Activated CD4-positive, alpha-beta T cell treated with anti-CD3 and anti-CD28 coated beads, Interleukin-2, amount 50 U/mL, for 24 hours (primary cell): ENCODE measurements at places on chromosomes 11 and 22.

DNA sequence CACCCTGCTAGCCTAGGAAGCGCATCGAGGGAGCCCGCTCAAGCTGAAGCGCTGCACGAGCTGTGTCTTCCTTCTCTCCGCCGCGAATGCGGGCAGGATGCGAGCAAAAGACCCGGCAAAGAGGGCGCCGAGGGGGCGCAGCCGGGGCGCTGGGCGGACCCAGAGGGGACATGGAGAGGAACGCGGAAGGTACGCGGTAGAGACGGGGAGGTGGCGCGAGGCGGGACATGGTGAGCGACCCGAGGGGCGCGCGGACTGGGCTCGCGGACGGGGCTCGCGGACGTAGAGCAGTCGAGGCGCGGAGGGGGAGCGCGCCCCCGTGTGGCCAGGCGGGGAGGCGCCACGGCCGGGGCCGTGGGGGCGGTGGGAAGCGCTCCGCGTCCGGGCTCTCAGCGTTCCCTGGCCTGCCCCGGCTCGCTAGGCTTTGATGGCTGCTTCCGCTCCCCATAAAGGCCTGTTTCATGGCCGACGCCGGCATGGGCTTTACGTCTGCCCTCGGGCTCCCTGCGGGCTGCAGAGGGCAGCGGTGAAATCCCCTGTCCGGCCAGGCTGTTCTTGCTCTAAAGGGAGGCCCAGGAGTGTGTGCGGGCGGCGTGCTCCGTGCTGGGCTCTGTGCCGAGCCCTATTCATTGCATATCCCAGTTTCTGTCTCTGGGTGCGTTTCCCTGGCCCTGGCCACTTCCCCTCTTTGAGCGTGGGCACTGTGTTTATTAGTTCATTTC is 31.2 kb upstream of the TRIM29 start:
- no peak for DNase-seq

DNA sequence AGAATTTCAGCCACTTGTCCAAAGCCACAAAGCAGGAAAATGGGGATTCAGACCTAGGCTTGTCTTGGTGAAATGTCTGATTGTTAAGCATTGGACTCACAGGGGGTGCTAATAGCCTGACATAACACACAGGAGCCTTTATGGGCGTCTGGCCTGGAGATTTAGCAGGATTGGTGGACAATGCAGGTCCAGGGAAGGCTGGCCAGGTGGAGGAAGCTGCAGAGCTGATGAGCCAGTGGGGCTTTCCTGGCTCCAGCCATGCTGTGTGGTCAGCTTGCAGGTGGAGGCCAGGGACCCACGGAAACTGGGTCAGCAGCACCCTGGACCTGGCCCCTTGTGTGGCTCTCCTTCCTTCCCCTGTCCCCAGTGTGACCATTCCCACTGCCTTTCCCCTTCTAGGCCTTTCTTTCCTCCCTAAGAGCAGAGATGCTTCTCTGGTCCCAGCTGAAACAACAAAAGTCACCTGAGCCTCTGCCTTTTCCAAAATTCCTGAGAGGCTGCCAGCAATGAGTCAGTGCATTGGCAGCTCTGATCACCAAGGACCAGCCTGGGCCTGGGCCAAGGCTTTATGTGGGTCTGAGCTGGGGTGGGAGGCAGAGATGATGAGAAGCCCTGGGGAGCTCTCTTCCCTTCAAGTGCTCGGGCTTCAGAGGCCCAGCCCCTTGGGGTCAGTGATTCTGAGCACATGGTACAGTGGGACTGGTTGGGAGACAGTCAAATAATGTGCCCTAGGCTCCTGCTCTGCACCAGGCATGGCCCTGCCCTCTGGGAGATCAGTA is 85.2 kb downstream of the CCDC81 start:
- no peak for DNase-seq

GRCh38 chr22:39243439-39244135 is 1.2 kb downstream of the PDGFB start:
- DNase-seq = no peak

DNA sequence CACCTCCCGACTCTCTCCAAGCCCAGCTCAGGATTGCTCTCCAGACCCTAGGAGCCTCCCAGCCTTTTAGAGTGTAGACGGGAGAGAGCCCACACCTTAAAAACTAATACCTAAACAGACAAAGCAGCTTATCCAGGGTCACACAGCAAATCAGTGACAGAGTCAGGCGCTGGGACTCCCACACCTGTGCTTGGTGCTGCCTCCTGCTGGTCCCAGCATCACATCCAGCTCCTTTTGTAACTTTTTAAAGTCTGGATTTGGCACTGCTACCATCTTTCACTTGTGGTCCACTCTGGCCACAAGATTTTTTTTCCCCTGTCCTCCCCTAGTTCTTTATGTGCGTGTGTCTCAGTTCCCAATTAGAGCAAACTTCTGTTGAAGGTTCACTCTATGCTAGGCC is 4.7 kb downstream of the ANO1 start:
- no peak for DNase-seq

GRCh38 chr11:47569646-47570045 is 4.2 kb downstream of the PTPMT1 start:
- no peak for DNase-seq

GRCh38 chr11:60485987-60486386 is 6.6 kb upstream of the MS4A12 start:
- no peak for DNase-seq

DNA sequence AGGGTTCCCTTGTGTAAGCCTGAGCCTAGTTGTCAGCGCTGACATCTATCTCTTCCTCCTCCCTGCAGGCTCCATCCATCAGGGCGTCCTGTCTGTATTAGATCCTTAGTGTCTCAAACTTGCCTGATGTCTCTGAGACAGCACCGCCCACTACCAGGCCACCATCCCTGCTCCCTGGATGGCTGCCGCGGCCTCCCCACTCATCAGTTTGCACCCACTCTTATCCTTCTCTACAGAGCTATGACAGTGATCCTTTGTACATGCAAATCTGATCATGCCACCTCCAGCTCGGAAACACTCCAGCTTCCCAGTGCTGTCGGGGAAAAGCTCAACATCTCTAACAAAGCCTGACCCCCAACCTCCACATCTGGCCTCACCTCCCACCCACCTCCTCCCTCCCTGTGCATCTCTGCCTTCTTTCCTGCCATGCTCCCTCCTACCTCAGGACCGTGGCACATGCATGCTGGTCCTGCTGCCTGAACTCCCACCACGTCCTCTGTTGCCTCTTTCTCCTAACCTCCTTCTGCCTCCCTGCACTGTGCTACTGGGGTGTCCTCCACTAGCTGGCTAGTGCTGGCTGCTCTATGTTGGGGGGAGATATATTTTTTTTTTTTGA is 61.6 kb upstream of the EIF3D start:
- DNase-seq = no peak

- DNase-seq = no peak
Observed at GRCh38 chr11:132541794-132542193, 990.5 kb downstream of the OPCML start.

GRCh38 chr11:119121811-119122124 is 388 bp downstream of the HINFP start:
- no peak for DNase-seq

GRCh38 chr11:69335007-69335780 is 41.2 kb downstream of the MYEOV start:
- no peak for DNase-seq
